ENCODE measurements at places on chromosomes 6 and 20.

GRCh38 chr6:132569170-132569569, 952 bp upstream of the TAAR6 start:
- DNase-seq, result no peak

GRCh38 chr20:64148581-64148980, 15.7 kb upstream of the MYT1 start:
- no peak for DNase-seq

- DNase-seq, result no peak
Observed at GRCh38 chr6:166499350-166500163, 86.9 kb downstream of the RAMACL start.

DNA sequence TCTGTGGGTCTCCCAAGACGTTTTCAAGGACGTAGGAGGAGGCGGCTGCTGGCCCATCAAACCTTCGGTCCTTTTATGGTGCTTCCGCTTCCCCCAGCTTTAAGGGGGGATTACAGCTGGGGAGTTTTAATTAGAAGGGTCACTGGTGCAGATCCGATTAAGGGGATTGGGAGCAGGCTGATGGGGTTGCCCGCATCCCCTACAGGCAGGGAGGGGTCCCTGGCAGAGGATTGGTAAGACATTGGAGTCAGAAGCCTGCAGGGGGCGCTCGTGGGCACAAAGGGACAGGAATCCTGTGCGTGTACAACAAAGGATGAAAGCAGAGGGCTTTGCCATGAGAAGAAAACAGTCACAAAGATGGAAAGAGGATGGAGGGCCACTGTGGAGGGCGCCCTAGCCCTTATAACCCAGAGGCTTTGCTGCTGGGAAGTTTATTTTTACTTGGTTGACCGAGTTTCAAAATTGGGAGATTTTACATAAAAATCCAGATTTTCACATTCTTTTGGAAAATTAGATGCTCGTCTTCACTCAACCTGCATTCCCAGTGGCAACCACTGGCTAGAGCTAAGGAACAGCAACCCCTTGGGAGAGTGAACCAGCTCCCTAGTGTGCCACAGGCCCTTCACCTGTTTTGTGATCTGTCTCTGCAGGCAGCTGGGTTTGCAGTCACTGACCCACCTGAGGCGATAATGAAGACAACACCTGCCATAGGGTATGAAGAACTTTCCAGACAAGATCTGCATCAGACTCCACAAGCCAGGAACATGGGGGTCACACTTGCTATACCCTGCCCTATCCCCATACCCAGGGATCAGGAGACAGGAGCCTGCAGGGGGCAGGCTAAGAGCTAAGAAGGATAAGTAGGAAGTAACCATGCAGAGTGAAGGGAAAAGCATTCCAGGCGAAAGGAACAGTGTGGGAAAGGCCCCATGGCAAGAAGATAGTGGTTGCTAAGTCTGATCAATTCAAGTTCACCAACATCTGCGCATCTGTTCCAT, 97.7 kb downstream of the KCNB1 start:
- peak; percentile 67 for DNase-seq

All from NCI-H460 (cell line).